ENCODE measurements at places on chromosomes 4 and X. TPM values are rescaled to one million over a fixed set of nuclear protein-coding genes. Genes with fewer than 3 reads are reported as not detected.

DNA sequence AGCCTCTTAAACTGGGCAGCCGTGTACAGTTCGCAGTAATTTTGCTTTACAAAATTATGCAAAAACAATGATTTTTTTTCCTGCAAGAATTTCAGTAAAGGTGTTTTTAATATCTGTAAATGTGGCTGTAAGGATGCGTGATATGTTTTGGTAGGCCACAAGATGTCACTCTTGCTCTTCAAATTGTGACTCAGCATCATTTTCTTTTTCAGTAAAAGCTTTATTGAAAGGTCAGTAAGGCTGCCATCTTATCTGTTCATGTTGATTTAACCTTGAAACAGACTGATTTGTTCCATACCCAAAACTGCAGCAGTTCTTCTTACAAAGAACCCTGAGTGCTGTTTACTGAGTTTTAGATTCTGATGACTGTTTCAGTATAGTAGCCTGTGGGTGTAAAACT lies 39.9 kb downstream of the TXLNG start:
- no peaks in the 10 kb centered on the region for H3K27me3 ChIP-seq
- H3K27ac ChIP-seq = no peak overlapping the region
- no peaks in the 10 kb centered on the region for H3K4me1 ChIP-seq
- no peak overlapping the region for H3K4me3 ChIP-seq
- no peak for DNase-seq
- H3K36me3 ChIP-seq = no peaks in the 10 kb centered on the region

DNA sequence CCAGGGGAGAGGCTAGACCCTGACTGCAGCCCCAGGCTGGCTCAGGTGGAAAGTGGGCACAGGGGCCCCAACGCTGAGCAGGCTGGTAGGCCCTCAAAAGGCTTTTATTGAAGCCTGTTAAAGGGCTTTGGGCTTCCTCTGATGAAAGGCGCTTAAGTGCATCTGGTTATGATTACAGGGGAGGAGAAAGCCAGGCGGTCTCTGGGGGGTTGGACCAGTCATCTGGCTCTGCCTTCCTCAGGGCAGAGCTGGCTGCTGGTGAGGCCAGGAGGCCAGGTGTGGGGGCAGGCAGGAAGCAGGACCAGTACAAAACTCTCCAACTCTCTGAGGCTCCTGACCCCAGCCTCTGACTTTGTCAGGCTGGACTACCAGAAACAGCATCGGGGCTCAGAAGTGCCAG lies 68.8 kb upstream of the BCOR start:
- H3K4me3 ChIP-seq = no peak overlapping the region
- H3K36me3 ChIP-seq = no peaks in the 10 kb centered on the region
- H3K27ac ChIP-seq = no peak overlapping the region
- no peaks in the 10 kb centered on the region for H3K27me3 ChIP-seq
- no peaks in the 10 kb centered on the region for H3K4me1 ChIP-seq
- DNase-seq = no peak

- no peak overlapping the region for H3K4me3 ChIP-seq
- no peak for DNase-seq
- peaks cover 7% of the 10 kb centered on the region for H3K36me3 ChIP-seq
- H3K4me1 ChIP-seq = no peaks in the 10 kb centered on the region
- H3K27ac ChIP-seq = no peak overlapping the region
- H3K27me3 ChIP-seq = no peaks in the 10 kb centered on the region
These were observed 24.3 kb downstream of the PDE5A start for GRCh38 chr4:119604266-119604665.

AKAP14 gene
- not detected for total RNA-seq

DNA sequence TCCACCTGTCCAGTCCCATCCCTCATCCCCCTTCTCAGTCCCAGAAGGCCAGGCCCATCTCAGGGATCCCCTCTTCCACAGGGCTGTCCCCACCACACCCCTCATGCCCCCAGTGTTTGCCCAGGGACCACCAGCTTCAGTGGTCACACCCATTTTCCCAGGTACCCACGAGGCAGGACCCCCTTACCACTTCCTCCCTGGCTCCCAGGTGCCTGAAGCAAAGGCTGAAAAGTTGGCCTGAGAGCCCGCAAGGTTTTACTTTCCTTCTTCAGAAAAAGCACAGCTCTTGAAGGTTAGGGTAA lies 7.8 kb downstream of the TMEM271 start:
- DNase-seq = no peak
- no peaks in the 10 kb centered on the region for H3K27me3 ChIP-seq
- H3K27ac ChIP-seq = no peak overlapping the region
- no peaks in the 10 kb centered on the region for H3K36me3 ChIP-seq
- H3K4me1 ChIP-seq = no peaks in the 10 kb centered on the region

C1QTNF7 gene
- 15.5 TPM for total RNA-seq
